ENCODE measurements at places on chromosomes 2 and 18.
A peak's percentile ranks its signal among the peaks of the same experiment; 100 is the strongest.

DNA sequence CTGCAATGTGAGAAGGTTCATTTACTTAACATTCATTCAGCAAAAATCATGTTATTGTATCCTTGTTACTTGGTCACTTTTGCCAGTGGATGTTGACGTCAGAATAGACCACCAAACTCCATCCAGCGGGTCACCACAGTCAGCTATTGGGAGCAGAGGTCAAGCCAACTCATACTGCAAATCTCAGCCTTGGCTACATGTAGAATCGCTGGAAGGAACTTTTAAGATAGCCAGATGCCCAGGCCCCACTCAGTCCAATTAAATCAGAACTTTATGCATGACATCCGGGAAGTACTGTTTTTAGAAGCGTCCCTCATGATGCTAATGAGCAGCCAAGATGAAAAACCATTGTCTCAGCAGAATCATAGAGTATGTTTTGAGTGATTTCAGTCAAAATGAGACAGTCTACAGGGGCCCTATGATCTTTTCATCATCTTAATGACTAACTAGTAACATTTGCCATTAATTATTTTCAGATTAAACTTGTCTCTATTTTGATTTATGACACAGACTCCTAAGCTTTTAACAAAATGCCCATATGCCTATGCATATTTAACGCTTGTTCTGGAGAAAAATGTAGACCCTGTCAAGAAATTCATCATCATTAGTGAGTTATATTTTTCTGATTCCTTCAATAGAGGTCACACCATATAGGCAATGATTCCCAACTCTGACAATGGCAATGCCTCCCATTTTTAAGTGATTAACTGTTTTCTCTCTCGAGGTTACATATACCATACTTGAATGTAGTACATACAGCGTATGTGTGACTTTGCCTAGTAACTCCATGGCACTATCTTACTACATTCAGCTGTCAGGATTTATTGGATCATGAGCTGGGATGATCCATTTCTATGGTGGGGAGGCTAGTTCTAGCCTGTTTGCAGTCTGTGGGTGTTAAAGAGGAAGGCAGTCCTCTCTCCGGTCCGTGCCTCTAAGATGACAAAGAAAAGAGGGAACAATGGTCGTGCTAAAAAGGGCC lies 63.7 kb upstream of the CCBE1 start:
- no peak for DNase-seq

DNA sequence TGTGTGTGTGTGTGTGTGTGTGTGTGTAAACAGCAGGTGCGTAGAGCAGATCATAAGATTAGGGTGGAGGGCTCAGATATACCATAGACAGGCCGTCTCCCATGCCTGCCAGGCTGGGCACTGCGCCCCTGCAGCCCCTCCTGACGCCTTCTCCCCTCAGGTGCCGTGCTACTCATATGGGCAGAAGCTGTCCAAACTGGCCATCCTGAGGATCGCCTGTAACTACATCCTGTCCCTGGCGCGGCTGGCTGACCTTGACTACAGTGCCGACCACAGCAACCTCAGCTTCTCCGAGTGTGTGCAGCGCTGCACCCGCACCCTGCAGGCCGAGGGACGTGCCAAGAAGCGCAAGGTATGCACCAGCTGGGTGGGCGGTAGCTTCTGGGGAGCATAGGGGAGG lies 10.0 kb downstream of the ATOH8 start:
- no peak for DNase-seq

- no peak for DNase-seq
Measured at GRCh38 chr2:172256886-172257285, 154.2 kb upstream of the DLX2 start.

DNA sequence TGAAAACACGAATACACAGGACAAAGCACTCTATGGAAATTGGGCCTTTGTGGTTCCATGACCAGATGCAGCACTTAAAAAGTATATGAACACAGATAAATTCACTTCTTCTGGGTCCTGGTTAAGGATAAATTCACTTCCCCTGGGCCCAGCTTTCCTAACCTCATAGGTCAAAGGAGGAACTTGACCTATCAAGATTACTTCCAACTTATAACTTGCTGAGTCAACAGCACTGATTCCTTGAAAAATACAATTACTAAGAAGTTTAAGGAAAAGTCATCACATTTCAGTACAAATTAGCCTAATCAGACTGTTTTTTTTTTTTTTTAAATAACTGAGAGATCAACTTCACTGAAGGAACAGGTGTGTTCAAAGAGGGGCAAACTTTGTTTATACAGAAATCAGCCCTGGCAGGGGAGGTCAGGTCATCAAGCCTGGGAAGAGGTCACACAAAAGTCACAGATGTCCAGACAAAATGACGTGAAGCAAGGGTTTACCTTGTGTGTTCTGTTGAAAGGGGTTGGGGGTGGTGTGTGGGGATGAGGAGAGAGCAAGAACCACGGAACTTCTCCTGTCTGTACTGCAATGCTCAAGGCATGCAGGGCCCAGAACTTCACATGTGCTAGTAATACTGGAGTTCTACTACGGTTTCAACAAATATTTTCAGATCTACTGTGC lies 55.8 kb downstream of the PPP4R1 start:
- no peak for DNase-seq

DNA sequence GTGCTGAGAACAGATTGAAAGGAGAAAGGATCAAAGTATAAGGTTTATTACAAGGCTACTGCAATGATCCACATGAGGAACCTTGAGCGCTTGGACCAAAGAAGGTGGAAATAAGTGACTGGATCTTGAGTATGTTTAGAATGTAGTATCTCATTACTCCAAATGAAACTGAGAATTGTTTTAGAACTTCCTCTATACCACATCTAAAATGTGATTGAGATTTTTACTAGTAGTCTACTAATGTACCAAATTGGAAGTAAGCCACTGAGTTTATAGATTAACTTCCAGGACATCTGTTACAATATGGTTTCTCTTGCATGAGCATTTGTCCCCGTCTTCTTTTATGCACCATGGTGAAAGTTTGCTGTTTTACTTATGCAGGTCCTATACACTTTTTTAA lies 300.5 kb downstream of the SUCLG1 start:
- no peak for DNase-seq

GRCh38 chr2:174511580-174512260 lies 24.9 kb upstream of the GPR155 start:
- DNase-seq, result no peak

- DNase-seq, result no peak
Measured at GRCh38 chr2:218016810-218017209, 14.0 kb upstream of the TNS1 start.

DNA sequence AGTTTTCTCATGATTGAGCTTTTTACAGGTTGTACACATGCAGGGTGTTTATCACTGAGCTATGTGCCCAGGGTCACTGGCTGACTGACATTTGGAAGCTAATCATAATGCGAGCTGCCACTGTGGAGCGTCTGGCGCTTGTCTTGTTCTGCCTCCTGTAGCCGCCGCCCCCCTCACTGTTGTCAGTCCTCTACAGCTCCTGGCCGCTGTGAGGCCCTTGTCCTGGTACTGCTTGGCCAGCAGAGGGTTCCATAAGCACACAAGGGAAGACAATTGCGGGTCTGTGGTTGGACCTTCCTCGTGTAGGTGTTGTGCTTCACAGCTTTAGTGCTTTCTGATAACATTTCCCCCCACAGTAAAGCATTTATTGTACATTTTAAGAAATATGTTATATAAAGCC lies 105.6 kb upstream of the LDLRAD4 start:
- no peak for DNase-seq

DNA sequence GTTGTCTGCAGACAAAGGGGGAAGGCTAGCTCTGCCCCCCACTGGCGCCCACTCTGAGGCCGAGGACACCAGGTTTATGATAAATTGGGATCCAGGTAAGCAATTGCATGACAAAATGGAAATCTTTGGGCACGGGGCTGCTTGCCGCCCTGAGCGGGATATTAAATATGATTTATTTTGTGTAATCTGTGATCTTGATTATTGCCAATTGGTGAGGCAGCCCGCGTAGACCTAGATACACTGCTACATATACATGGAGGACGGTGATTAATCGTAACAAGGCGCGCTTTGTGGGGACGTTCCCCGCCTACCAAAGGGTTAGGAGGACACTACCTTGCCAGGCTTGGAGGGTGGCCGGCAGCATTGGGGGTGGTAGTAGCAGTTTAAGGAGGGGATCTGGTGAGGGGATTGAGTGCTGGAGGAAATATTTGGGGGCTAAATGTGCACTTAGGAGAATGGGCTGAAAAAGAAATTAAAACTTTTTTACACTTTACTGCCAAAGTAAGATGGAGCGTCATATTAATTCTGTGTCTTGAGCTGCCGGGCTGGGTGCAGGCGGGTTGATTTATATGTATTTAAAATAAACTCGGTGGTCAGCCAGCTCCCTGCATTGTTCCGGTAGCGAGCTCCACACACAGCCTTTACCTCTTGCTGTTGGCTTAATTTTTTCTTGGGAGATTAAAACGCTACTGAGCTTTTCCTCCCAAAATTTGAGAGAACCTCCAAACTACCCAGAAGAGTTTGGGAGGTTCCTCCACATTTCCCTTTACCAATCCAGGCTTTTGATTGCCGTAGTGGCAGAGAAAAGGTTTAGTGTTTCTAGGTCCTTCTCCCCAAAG lies 4.1 kb downstream of the HOXD3 start:
- DNase-seq, result no peak

DNA sequence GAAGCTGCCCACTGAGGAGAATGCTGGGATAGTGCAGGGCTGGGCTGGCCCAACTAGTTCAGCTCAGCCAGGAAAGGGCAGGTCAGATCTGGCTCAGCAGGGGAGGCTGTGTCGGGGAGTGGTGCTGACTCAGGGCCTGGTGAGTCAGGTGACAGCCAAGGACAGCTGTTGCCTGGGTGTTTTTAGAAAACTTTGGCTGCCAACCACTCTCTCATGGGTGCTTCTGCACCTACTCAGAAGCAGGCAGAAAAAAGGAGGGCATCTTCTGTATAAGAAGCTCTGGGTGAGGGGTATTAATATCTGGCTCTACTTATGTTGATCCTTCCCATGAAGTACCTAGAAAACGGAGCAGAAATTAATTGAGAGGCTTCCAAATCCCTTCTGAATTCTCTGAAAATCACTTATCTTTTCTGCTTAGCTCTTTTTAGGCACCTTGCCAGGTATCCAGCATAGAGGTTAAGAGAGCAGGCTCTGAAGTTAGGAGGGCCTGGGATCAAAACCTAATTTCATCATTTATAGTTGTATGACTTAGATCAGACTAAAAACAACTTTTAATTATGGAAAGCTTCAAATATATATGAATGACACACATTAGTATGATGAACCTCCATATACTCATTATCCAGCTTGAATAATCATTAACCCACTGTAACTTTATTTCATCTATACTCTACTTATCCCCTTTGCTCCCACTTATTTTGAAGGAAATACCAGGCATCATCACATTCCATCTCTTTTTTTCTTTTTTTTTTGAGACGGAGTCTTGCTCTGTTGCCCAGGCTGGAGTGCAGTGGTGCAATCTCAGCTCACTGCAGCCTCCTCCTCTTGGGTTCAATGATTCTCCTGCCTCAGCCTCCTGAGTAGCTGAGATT lies 15.5 kb upstream of the RAB10 start:
- peak; percentile 79 for DNase-seq

GRCh38 chr2:181985632-181986205 lies at the start of gene PPP1R1C:
Gene PPP1R1C, plus strand, starts transcription at chr2:181985853. Its CDS starts 258 bp downstream, at chr2:181986111.
- no peak for DNase-seq

- peak; percentile 34 for DNase-seq
Measured at GRCh38 chr18:48022531-48023329, 92.3 kb upstream of the SMAD2 start.

- DNase-seq, result no peak
Measured at GRCh38 chr2:111200333-111200881, 79.7 kb downstream of the BCL2L11 start.
